ENCODE measurements at places on chromosomes 2 and 18.

- no peak for DNase-seq
These were observed 6.9 kb downstream of the GPR17 start for GRCh38 chr2:127652786-127653357.

DNA sequence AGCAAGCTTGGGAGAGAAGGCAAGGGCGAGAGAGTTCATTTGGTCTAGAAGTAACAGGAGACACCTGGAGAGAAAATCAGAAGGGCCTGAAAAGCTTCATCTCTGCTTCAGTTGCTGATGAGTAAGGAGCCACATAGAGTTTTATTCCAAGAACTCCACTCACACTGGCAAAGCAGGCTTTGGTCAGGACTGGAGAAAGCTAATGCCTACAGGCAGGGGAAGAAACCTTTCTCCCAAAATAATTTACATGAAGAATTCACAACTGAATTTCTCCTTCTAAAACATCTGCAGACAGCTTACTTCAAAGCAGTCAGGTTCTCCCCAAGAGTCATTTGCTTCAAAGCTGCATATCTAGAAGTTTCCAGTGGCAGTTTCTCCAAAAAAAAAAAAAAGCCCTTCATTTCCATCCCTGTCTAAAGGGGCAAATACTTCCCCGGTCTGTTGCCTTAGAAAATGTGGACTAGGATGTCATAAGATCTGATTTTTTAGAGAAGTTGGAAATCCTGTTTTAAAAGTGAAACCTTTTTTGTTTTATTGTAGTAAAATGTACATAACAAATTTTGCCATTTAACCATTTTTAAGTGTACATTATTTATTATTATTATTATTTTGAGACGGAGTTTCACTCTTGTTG lies 46.3 kb downstream of the TMEM247 start:
- DNase-seq, result no peak

- DNase-seq, result no peak
These were observed 2.9 kb upstream of the GTF3C3 start for GRCh38 chr2:196802401-196802800.

GRCh38 chr2:120208381-120209353 lies 14.5 kb downstream of the TMEM185B start:
- no peak for DNase-seq

GRCh38 chr2:23586741-23587306 lies 201.8 kb downstream of the KLHL29 start:
- DNase-seq, result no peak

GRCh38 chr18:58579561-58580047 lies 49.3 kb downstream of the ALPK2 start:
- DNase-seq, result no peak

- no peak for DNase-seq
These were observed 49.1 kb downstream of the FASTKD2 start for GRCh38 chr2:206814498-206814897.

DNA sequence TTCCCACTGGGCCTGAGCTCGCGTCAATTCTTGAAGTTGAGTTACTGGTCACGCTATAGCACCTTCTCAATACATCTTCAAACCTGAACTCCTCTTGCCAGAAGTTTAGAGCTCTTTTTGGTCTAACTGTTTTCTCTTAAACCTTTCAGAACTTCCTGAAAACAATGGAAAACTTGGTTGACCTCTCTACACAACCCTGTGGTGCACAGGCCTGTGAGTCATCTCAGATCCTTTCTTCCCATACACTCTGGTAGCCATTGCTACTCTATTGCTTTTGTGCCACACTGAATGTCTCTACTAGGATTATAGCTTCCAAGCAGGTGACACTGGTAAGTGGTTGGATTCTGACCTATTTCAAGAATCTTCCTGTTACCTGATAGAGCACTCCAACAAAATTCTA lies 321.5 kb upstream of the FSIP2 start:
- no peak for DNase-seq

- DNase-seq, result no peak
These were observed 24.6 kb downstream of the TMEM127 start for GRCh38 chr2:96241227-96241626.

- no peak for DNase-seq
These were observed 68.1 kb downstream of the RMDN2 start for GRCh38 chr2:37993143-37993542.

DNA sequence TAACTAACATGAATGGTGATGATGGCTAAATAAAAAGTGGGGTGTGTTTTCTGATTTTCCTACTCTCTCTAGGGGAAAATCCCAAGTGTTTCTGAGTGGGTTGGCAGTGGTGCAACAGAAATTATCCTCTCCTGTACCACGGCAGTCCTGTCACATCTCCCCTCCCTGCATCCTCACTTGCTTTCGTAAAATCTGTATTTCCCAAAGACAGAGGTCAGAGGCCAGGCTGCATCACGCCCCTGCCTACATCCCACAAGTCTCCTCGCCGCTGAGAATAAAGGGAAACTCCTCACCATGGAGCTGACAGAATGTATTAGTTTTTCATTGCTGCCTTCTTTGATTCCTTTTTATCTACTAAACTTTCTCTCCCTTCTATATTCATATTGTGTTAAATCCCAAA lies 13.1 kb downstream of the FBLN7 start:
- no peak for DNase-seq

DNA sequence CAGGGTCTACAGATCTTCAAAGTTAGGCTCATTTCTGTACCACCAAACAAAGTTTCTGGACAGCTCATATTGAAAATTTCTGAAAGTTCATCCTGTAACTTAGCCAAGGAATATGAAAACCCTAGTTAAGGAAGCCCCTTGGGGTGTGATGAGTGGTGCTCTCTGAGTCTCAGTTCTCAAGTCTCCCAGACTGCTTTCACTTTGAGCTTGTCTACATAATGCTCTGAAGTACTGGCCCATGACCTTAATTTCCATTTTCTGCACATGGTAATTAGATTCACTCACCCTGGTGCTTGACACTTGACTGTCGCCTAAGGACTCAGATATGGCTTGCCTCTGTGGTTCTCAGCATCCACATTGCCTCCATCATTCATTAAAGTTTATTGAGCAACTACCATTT lies 51.7 kb upstream of the SATB2 start:
- no peak for DNase-seq

DNA sequence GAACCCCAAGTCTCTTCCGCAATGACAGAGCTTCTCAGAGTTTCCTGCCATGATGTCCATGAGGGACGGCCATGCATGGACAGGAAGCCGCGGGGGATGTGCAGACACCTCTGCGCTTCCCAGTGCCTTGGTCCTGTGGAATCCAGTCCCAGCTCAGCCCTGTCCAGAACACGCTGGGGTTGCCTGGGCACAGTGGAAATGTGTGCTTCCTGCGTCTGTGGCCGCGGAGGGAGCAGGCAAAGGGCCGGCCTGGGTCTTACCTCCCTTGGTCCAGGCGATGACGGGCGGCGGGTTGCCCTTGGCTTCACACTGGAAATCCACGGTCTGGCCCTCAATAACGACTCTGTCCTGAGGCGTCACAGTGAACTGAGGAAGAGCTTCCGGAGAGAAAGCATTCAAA lies 79.6 kb downstream of the PXDN start:
- DNase-seq, result no peak

GRCh38 chr2:199136242-199136641 lies 321.5 kb downstream of the SATB2 start:
- no peak for DNase-seq

GRCh38 chr2:189499137-189499536 lies 57.9 kb downstream of the WDR75 start:
- no peak for DNase-seq

DNA sequence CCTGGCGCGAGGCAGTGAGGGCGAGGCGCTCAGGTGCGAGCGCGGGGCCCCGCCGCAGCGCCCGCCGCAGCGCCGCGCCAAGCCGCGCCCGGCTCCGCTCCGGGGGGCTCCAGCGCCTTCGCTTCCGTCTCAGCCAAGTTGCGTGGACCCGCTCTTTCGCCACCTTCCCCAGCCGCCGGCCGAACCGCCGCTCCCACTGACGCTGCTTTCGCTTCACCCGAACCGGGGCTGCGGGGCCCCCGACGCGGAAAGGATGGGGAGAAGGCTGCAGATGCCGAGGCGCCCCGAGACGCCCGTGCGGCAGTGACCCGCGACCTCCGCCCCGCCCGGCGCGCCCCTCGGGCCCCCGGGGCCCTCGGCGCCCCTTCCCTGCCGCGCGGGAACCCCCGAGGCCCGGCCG lies 328 bp upstream of the INHBB start:
- no peak for DNase-seq

GRCh38 chr2:181047829-181048228 lies 67.4 kb downstream of the UBE2E3 start:
- no peak for DNase-seq

- DNase-seq, result no peak
These were observed 17.2 kb upstream of the POLE4 start for GRCh38 chr2:74941284-74941683.

DNA sequence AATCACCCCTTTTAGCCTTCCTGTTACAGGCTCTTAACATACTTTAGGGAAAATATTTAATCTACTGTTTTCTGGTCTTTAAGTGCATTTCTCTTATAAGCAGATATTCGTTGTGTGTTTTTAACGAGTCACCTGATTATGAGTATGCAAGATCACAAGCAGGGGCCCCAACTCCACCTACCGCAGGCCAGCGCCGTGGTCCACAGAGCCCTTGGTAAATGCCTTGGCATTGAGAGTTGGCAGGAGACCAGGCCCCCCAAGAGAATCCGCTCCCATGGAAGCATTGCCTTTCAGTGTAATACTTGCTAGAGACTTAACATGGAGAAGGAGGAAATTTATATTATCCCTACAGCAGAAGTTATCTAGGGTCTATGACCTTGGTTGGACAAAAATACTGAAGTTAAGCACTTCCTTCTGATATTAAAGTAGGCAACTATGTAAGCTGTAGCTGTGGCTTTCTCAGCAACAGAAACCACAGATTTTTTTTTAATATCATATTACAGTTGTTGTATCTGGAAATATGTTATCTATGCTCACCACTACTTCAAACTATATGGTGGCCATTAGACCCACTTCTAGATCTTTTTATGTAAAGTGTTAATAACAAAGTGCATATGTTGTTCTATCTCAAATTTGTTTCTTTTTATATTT lies 241.8 kb upstream of the MGAT5 start:
- no peak for DNase-seq

- DNase-seq, result no peak
These were observed 75.4 kb upstream of the ZEB2 start for GRCh38 chr2:144595279-144595678.

DNA sequence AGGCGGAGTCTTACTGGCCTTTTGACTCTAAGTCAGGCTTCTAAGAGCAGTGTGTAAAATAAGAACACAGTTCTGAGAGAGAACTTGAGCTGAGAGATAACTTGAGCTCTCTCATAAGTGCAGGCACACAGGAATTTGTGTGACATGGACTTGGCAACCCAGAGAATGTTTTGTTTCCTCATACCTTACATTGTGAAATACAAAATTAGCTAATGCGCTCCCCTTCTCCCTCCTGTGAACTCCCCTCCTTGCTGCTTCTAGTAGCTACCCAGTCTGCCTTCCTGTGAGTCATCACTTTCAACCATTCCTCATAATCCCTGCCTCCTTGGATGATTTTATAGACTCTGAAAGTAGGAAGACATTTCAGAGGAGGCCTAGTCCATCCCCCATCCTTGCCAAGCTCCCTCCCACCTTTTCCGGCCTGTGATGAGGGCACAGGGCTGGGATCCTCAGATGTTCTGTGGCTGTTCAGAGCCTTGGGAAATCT lies 22.6 kb downstream of the FER1L5 start:
- DNase-seq, result no peak

- no peak for DNase-seq
These were observed 15.8 kb downstream of the GKN2 start for GRCh38 chr2:68936889-68937288.

DNA sequence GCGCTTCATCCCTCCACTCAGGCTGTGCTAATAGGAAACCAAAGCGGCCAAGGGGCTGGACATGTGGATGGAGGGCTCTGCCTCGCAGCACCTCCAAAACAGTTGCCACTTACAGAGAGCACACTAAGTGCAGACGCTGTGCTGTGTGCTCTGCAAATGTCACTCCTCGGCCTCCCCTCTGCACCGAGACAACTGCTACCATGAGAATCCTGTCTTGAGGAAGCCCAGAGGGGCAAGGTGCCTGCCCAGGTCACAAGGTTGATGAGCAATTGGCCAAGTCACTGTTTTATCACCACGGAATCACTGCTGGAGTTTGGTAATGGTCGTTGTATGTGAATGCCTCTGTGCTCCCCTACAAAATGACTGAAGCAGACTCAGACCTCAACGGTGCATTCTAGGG lies 132.2 kb downstream of the SEPTIN10 start:
- no peak for DNase-seq

DNA sequence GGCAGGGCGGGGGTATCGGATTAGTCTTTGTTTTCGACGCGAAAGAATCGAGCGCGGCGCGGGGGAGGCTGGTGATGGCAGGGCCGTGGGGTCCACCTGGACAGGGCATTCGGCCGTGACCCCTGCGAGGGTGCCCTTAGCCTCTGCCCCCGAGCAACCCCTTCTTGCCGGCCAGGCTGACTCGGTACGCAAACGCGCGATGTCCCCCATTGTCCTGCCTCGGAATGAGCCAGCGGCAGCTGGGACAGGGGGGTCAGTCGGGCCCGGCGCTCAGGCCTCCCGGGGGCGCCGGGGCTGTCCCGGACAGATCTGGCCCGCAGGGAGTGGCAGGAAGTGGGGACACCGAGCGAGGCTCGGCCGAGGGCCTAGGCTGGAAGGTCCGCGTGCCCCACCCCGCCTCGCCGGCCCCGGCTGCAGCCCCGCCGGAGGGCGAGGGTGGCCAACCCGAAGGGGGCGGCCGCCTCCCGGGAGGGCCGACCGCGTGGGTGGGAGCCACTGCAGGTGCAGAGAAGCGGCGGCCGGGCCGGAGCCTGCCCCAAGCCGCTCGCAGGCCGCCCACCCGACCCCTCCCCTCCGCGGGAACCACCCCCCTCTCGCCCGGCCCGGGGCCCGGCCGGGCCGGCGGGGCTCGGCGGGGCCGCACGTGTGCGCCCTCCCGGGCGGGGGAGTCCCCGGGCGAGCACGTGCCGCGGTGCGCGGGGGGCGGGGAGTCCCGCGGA lies at the start of gene TET3:
Gene TET3, plus strand, starts transcription at position 708 of the 719 bp plus-strand sequence. CDS start 1,494 bp downstream, outside the sequence.
- no peak for DNase-seq

GRCh38 chr2:232884001-232884421 lies 13.9 kb downstream of the SNORC start:
- no peak for DNase-seq

GRCh38 chr2:1499033-1499795 lies 86.0 kb downstream of the TPO start:
- no peak for DNase-seq

GRCh38 chr18:24991141-24992060 lies 360.6 kb downstream of the ZNF521 start:
- no peak for DNase-seq

DNA sequence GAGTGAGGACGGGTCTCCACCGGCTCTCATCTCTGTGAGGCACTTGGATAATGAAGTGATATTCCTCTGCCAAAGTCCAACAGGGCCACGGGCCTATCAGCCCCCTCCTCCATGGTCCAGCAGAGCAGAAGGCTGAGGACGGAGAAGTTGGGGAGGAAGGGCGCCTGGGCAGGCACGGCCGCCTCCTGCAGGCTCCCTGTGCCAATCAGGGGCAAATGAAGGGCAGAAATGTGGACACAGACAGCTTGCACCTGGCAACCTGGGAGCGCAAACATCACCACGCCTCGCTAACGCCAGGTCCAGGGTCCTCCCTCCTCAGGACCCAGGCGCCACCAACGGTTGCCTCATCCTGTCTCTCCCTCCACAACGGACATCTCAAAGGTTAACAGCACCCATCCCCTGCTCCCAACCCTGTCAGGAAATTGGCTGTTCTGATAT lies 24.3 kb downstream of the SMAD7 start:
- no peak for DNase-seq
